ENCODE measurements at places on chromosomes 4 and X. TPM values are rescaled to one million over a fixed set of nuclear protein-coding genes. Genes with fewer than 3 reads are reported as not detected.

DNA sequence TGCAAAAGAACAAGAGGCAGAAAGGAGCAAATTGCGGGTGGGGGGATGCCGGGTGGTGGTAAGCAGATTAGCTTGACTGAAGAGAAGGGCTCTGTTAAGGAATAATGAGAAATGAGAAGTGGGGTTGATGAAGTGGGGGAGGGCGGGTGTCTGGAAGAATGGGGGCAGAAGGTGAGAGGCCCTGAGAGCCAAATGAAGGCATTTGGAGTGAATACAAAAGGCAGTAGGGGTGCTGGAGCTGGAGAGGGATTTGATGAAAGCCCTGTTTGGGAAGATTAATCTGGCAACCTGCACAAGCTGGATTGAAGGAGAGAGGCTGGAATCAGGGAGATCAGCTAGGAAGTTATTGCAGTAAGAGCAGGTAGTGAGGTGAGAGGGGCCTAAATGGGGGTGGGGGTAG lies 82.1 kb downstream of the GUCY2F start:
- H3K36me3 ChIP-seq = no peaks in the 10 kb centered on the region
- no peaks in the 10 kb centered on the region for H3K27me3 ChIP-seq
- H3K27ac ChIP-seq = no peak overlapping the region
- no peak overlapping the region for H3K4me3 ChIP-seq

GRCh38 chr4:156749426-156750403 lies 221.9 kb downstream of the PDGFC start:
- DNase-seq = no peak
- H3K4me3 ChIP-seq = no peak overlapping the region
- no peaks in the 10 kb centered on the region for H3K4me1 ChIP-seq
- H3K27ac ChIP-seq = no peak overlapping the region
- no peaks in the 10 kb centered on the region for H3K27me3 ChIP-seq

DNA sequence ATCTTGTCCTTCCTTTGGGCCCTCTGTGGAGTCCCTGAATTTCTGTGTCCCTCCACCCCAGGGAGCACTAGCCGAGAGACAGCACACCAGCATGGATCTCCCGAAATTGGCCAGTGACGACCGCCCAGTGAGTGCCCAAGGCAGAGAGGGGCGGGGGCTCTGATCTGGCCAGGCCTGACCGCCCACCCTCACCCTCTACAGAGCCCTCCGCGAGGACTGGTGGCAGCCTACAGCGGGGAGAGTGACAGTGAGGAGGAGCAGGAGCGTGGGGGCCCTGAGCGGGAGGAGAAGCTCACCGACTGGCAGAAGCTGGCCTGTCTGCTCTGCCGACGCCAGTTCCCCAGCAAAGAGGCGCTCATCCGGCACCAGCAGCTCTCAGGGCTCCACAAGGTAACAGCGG lies 8.4 kb upstream of the UBA1 start:
- no peak for DNase-seq
- H3K4me3 ChIP-seq = no peak overlapping the region
- H3K27ac ChIP-seq = no peak overlapping the region
- no peaks in the 10 kb centered on the region for H3K27me3 ChIP-seq
- no peaks in the 10 kb centered on the region for H3K4me1 ChIP-seq

- no peak overlapping the region for H3K4me3 ChIP-seq
- H3K36me3 ChIP-seq = no peaks in the 10 kb centered on the region
- H3K4me1 ChIP-seq = no peaks in the 10 kb centered on the region
These were observed 7.4 kb downstream of the ATOH1 start for GRCh38 chr4:93835929-93836328.

GRCh38 chrX:16023790-16024734 lies 99.3 kb upstream of the GRPR start:
- H3K27me3 ChIP-seq = no peaks in the 10 kb centered on the region
- DNase-seq = no peak
- H3K27ac ChIP-seq = no peak overlapping the region
- no peaks in the 10 kb centered on the region for H3K4me1 ChIP-seq
- no peaks in the 10 kb centered on the region for H3K36me3 ChIP-seq
- H3K4me3 ChIP-seq = no peak overlapping the region

DNA sequence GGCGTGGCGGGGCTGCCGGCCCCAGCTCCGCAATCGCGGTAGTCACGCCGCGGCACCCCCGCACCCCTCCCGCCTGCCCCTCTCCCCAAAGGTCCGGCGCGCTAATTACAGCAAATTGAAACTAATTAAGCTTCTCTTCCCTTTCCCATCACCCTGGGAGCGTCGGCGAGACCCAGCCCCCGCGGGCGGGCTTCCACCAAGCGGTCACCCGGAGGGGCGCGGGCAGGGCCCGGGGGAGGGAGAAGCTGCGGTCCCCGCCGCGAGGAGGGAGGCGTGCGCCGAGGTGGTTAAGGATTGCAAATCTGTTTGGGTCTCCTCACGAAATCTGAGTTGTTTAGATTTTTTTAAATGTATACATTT lies 13.1 kb downstream of the ARX start:
- H3K36me3 ChIP-seq = no peaks in the 10 kb centered on the region
- no peak for DNase-seq
- no peak overlapping the region for H3K4me3 ChIP-seq
- no peaks in the 10 kb centered on the region for H3K27me3 ChIP-seq
- peaks cover 13% of the 10 kb centered on the region for H3K4me1 ChIP-seq
- H3K27ac ChIP-seq = no peak overlapping the region

DNA sequence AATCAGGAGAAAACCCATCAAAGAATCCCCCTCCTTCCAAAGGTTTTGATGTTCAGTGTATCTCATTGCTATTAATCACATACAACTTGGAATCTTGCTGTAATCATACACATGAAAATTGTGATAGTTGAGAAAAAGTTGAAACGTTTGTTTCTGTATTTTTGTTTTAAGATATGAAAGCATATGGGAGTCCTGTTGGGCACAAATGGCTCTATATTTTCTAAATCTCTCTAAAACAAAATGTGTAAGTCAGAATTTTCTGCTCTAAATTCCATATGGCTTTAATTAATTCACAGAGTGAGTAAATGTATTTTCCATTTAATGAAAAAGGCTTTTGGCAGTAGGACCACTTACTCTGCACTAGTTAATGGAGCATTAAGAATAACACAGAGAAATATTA lies 140.2 kb downstream of the MOSPD2 start:
- H3K36me3 ChIP-seq = no peaks in the 10 kb centered on the region
- no peak for DNase-seq
- no peak overlapping the region for H3K4me3 ChIP-seq

DNA sequence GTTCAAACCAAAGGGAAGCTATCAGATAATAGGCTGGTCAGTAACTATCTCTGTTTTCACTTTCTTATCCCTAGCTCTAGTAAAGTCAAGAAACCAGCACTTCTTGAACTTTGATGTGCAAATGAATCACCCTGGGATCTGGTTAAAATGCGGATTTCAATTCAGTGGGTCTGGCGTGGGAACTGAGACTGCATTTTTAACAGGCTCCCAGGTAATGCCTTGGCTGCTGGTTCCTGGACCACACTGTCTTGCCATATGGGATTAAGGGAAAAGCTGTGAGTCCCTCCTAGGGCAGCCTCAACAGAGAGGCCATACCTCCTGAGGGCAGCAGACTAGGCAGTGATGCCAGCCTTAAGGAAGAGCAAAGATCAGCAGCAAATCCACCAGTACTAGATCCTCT lies 1.7 kb downstream of the RNF175 start:
- no peaks in the 10 kb centered on the region for H3K36me3 ChIP-seq
- no peak overlapping the region for H3K27ac ChIP-seq
- H3K4me1 ChIP-seq = peaks cover 11% of the 10 kb centered on the region
- DNase-seq = no peak

DNA sequence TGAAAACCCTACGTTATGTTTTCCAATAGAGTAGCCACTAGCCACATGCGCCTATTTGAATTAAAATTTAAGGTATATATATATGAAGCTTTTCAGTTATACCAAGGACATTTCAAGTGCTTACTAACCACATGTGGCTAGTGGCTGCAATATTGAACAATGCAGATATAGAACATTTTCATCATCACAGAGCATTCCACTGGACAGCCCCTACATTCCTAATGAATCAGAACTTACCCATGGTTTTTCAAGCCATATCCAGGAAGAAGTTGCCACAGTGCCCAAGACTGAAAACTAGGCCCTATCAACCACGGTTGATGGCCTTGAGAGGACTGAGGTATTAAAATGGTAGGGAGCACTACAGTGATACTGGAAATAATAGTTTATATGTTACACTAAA lies 29.7 kb downstream of the NEK1 start:
- no peaks in the 10 kb centered on the region for H3K36me3 ChIP-seq
- no peak overlapping the region for H3K4me3 ChIP-seq
- H3K27me3 ChIP-seq = no peaks in the 10 kb centered on the region
- DNase-seq = no peak
- H3K4me1 ChIP-seq = no peaks in the 10 kb centered on the region

DNA sequence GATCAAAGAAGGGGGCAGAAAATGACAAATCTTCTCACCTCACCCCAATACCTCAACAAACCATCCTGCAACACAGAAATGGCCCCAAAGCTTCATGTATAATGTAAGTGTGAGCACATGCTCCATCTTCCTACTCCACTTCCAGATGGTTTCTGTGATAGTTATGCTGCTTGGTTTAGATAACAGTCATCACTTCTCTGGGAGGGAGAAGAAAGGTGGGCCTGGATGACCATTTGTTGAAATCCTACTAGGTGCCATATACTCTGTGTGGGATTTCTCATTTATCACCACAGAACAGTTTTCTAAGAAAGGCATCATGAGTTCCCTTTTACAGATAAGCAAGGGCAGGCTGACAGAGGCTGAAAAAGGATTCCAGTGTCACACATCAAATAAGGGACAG lies 31.3 kb upstream of the NXF3 start:
- no peak overlapping the region for H3K27ac ChIP-seq
- H3K27me3 ChIP-seq = no peaks in the 10 kb centered on the region
- no peak for DNase-seq
- no peaks in the 10 kb centered on the region for H3K36me3 ChIP-seq
- H3K4me3 ChIP-seq = no peak overlapping the region
- no peaks in the 10 kb centered on the region for H3K4me1 ChIP-seq

DNA sequence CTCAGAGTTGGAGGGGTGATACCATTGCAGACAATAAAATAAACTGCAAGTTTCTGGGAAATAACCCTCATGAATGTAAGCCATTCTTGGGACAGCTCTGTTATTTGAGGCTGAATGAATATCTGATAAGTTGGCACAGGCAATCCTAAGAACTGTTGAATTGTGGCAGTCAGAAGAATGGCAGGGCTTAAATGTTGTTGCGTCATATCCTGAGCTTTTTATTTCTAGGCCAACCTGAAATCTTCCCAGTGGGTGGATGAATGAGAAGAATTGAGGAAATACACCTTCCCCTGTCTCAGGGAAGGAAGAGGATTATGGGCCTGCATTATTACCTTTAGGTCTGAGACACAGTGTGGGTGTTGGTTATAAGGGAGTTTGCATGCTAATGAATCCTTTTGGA lies 64.4 kb upstream of the C4orf54 start:
- H3K27ac ChIP-seq = peak overlapping the region; percentile 63
- H3K4me1 ChIP-seq = peaks cover 22% of the 10 kb centered on the region
- no peak overlapping the region for H3K4me3 ChIP-seq
- DNase-seq = no peak
- H3K36me3 ChIP-seq = no peaks in the 10 kb centered on the region
- no peaks in the 10 kb centered on the region for H3K27me3 ChIP-seq

- peak; percentile 3 for DNase-seq
- H3K36me3 ChIP-seq = no peaks in the 10 kb centered on the region
- no peak overlapping the region for H3K27ac ChIP-seq
- no peaks in the 10 kb centered on the region for H3K27me3 ChIP-seq
- no peak overlapping the region for H3K4me3 ChIP-seq
- H3K4me1 ChIP-seq = no peaks in the 10 kb centered on the region
These were observed 150.1 kb upstream of the NUDT10 start for GRCh38 chrX:51182545-51182944.

GRCh38 chr4:113221990-113222389 lies 172.5 kb downstream of the ANK2 start:
- no peaks in the 10 kb centered on the region for H3K27me3 ChIP-seq
- no peak overlapping the region for H3K27ac ChIP-seq
- no peaks in the 10 kb centered on the region for H3K36me3 ChIP-seq
- no peak overlapping the region for H3K4me3 ChIP-seq
- H3K4me1 ChIP-seq = no peaks in the 10 kb centered on the region
- no peak for DNase-seq

GRCh38 chr4:137852326-137852725 lies 320.0 kb upstream of the PCDH18 start:
- DNase-seq = no peak
- H3K4me3 ChIP-seq = no peak overlapping the region
- no peaks in the 10 kb centered on the region for H3K36me3 ChIP-seq

GRCh38 chrX:107673431-107673830 lies 45.1 kb downstream of the PRPS1 start:
- H3K27ac ChIP-seq = peak overlapping the region; percentile 91
- H3K27me3 ChIP-seq = no peaks in the 10 kb centered on the region
- H3K4me1 ChIP-seq = peaks cover 26% of the 10 kb centered on the region
- H3K36me3 ChIP-seq = no peaks in the 10 kb centered on the region

DNA sequence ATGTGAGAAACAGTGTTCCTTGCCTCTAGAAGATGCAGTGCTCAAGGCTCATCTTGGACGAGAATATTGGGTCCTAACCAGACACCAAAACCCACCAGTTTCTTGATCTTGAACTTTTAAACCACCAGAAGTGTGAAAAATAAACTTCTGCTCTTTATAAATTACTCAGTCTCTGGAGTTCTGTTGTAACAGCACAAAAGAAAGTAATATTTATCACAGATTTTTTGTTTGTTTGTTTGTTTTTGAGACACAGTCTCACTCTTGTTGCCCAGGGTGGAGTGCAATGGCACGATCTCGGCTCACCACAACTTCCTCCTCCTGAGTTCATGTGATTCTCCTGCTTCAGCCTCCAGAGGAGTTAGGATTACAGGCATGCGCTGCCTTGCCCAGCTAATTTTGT lies 371.1 kb upstream of the NDST4 start:
- no peak for DNase-seq
- no peaks in the 10 kb centered on the region for H3K27me3 ChIP-seq
- H3K4me1 ChIP-seq = no peaks in the 10 kb centered on the region

DNA sequence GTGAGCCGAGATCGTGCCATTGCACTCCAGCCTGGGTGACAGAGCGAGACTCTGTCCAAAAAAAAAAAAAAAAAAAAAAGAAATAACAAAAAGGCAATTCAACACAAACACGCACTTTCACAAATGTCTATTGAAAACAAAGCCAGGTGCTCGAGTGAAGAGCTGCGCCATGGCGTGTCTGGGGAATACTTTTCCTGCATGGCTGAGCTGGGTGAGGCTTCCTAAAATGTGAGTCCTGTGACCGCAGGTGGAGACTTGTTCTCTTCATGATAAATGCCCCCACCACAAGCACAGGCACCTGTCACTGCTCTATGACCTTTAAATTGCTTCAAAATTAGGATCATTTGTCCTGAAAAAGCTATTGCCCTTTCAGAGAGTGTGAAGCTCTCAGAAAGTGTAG lies 4.0 kb upstream of the ABLIM2 start:
- H3K36me3 ChIP-seq = no peaks in the 10 kb centered on the region
- no peak for DNase-seq
- peaks cover 19% of the 10 kb centered on the region for H3K4me1 ChIP-seq
- H3K27ac ChIP-seq = no peak overlapping the region
- no peak overlapping the region for H3K4me3 ChIP-seq

Gene SPANXA2
- total RNA-seq = not detected

Gene GDPD2
- not detected for total RNA-seq

Gene POU4F2
- total RNA-seq = not detected

Gene FAM9B
- 0.37 TPM for total RNA-seq

Gene CYBB
- 173 TPM for total RNA-seq

Gene TDO2
- not detected for total RNA-seq

Gene CXCL11
- 0.31 TPM for total RNA-seq

Gene PDLIM3
- 50.8 TPM for total RNA-seq

Gene PAGE1
- total RNA-seq = not detected

Gene BEND4
- 1.1 TPM for total RNA-seq

Gene SLBP
- 51.1 TPM for total RNA-seq
